Camera-type eye (tissue), 1 donor: ENCODE measurements at places on chromosomes 2 and 18. TPM values are rescaled to one million over a fixed set of nuclear protein-coding genes. Genes with fewer than 3 reads are reported as not detected.

The TGIF1 gene
- 50.5 TPM for total RNA-seq

The REG3A gene
- not detected for total RNA-seq

The TXNDC2 gene
- not detected for total RNA-seq

The LRATD1 gene
- total RNA-seq, result 24.7 TPM

The C2orf78 gene
- not detected for total RNA-seq

The GAD1 gene
- total RNA-seq, result 25.1 TPM

The CD28 gene
- 2.7 TPM for total RNA-seq

The MC4R gene
- total RNA-seq, result 1.2 TPM

The LRRTM1 gene
- 2.0 TPM for total RNA-seq

The TCF7L1 gene
- total RNA-seq, result 7.4 TPM

The CIDEA gene
- total RNA-seq, result 0.55 TPM

The HNMT gene
- 29.9 TPM for total RNA-seq

The MROH2A gene
- total RNA-seq, result not detected

The SPATS2L gene
- 76.5 TPM for total RNA-seq

The CHST10 gene
- 27.2 TPM for total RNA-seq

The ZC3H8 gene
- total RNA-seq, result 19.9 TPM

The CACNB4 gene
- total RNA-seq, result 26.2 TPM

The NT5C1B gene
- not detected for total RNA-seq

The LAMA1 gene
- 34.4 TPM for total RNA-seq

The NCK2 gene
- 61.4 TPM for total RNA-seq

The ERFE gene
- 1.4 TPM for total RNA-seq

The ABHD1 gene
- 0.49 TPM for total RNA-seq

The ZNF519 gene
- 24.3 TPM for total RNA-seq

The SLC9A4 gene
- 0.55 TPM for total RNA-seq

The SLC16A14 gene
- 17.5 TPM for total RNA-seq
